SW 1271 (cell line): ENCODE measurements at places on chromosomes 2 and 18.
A peak's percentile ranks its signal among the peaks of the same experiment; 100 is the strongest.

DNA sequence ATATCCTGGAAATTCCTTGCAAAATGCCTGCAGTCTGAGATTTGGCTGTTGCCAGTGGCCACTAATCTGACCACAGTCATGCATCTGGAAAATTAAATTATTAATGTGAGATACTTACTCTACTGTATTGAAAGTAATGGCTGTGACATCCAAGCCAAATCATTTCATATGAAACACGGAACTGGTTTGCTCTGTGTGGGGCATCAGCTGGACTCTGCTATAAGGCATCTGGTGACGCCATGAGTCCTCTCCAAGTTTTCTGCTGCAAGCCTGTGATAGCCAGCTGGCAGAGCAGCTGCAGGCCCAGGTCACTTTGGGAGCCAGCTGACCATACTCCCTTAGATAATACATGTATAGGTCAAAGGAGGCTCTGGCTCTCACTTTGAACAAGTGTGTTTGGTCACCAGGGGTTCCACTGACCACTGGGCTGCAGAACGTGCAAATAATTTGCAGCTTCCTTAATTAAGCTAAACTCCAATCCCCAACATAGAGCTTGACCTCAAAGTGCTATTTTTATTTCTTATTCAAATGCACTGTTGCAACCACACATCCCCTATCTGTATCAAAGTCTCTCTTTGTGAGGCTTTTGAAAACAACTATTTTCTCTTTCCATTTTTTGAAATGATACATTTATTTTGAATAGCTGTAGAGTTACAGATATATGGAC lies 152.9 kb downstream of the NCKAP5 start:
- no peak for DNase-seq

- DNase-seq = no peak
Measured at GRCh38 chr2:164015328-164016123, 279.7 kb upstream of the FIGN start.

DNA sequence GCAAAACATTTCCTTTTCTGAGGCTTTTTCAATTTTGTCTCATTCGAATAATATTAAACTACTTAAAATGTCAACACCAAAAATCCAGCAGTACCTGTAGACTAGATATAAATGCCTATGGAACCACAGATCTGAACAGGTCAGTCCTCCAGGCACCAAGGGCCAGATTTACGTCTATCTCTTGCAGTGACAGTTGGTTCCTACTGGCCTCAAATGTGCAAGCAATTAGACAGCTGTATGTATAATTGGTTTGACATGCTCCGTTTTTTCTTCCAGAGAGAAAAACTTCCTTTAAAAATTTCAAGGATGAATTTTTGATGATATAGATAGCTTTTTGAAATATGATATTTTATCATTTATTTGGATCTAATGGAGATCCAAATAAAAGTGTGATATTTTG lies 443.8 kb upstream of the POU3F3 start:
- no peak for DNase-seq

- DNase-seq = no peak
Measured at GRCh38 chr2:7672027-7672684, 754.9 kb downstream of the RNF144A start.

GRCh38 chr2:21515903-21516302 lies 392.1 kb downstream of the TDRD15 start:
- DNase-seq = no peak

GRCh38 chr18:13550418-13551304 lies 175.7 kb downstream of the FAM210A start:
- no peak for DNase-seq

DNA sequence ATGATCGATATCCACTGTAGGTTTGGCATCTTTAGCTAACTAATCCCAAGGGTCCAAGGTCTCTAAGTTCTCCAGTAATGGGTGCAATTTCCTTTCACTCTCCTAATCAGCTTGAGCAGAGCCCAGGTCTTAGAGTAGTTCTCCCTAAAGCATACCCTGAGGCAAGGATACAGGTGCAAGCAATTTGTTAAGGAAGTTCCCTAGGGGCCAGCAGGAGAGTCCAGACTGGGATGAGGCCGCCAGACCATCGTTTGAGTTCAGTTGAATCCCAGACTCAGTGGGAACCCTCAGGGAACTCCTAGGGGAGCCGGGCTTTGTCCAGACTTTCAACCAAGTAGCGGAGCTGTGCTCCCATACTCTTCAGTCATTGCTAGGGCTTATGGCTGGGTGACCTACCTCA lies 835.4 kb upstream of the CDH2 start:
- DNase-seq = no peak

DNA sequence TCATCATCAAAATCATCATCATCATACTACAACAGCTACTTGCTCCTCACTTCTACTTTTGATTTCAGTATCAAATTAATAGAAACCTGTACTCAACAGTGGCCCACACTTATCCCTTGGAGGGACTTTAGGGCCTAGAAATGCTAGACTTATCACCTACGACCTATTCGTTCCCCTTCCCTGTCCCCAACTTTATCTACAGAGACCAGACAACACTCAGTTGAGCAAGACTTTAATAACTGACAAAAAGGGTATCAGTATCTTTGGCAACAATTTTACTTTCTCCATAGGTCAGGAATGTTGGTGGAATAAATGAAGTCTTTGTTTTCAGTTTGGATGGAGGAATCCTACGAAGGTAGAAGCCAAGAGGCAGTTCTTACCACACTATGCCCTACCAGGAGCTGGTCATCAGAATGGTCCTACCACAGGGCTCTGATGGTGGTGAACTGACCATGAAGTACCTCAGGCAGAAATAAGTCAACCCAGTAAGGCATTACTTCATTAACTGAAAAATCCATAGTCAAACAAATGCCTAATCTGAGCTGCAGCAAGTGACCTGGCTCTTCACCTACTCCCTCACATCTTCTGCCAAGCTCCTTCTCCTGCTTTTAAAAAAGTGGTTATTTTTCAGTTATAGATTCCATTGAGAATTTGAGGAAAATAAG lies 26.6 kb downstream of the MBD2 start:
- no peak for DNase-seq

DNA sequence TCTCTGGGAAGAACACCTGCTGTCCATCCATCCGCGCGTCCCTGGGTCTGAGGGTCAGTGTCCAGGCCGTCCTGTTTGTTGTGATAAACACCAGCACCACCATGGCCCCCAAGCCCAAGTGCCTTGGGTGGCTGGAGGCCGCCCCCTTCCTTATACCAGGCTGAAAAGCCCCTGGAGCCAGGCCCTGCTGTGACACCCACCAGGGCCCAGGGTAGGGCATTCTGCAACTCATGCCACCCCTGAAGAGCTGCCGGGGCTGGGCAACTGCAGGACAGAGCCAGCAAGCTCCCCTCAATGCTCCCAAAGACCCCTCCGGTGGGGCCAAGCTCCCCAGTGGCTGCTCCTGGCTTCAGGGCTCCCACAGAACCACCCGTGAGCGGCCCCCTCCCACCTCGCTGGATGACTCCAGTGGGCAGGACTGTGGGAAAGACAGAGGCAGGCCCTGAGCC lies 31.9 kb upstream of the SNED1 start:
- DNase-seq = no peak

- DNase-seq = no peak
Measured at GRCh38 chr2:123999681-124000080, 25.4 kb upstream of the CNTNAP5 start.

- no peak for DNase-seq
Measured at GRCh38 chr2:224946895-224947294, 95.4 kb downstream of the DOCK10 start.

GRCh38 chr2:97011977-97012569 lies 25.7 kb upstream of the FAM178B start:
- peak; percentile 26 for DNase-seq

DNA sequence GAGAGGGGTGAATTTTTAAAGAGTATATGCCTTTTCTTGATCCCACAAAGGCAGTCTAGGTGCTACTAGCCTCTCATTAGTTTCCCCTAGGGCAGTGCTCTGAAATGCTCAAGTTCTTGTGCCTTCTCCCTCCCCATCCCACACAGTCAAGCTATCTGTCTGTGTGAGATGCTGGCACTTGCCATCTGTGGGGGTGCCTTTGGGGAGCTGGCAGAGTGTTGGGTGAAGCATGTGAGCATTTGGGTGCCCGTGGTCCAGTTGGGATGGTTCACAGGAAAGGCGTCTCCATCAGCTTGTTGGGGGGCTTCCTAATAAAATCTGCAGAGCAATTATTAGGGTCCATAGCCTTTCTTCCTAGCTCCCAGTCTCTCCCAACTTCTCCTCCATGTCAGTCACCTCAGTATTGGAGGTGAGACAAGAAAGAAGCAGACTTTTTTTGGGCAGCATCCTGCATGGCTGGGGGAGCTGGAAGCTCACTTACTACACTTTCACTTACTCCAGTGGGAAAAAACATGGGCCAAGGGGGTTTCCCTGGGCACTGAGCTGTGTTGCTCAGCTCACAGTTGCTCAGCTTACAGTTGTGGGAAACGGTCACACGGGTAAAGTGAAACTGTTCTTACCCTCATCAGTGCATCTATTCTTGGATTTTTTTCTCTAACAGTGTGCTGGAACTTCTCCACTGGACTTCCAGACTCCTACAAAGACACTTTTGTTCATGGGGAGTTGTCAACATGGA lies 29.3 kb downstream of the COLEC11 start:
- DNase-seq = no peak

- DNase-seq = peak; percentile 76
Measured at GRCh38 chr2:226802573-226802972, 3.0 kb upstream of the IRS1 start.

DNA sequence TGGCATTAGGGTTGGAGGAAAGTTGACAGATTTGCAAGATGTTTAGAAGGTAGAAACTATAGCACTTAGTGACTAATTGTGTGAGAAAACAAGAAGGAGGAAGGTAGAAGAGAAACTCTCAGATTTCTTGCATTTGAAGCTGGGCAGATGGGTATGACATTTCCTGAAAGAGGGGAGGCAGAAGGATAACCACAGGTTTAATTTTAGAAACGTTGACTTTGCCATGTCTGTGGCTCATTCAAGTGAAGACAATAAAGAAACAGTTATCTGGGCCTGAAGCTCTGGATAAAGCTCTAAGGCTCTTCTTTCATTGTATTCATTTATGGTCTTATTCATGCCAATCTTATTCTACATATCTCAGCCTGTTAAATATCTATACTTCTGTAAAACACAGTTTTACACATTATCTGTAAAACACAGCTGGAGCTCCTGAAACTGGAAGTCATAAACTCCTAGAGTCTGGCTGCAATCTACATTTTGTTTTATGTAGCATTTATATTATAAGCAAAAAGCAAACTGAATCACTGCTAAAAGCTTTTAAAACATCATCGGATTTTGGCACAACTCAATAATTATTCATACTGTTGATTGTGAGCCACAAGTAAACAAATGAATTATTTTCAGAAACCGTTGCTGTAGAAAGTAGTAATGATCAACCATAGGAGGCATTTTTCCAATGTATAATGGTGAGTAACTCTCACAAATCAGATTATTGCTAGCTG lies 138.5 kb downstream of the RIT2 start:
- DNase-seq = no peak

- DNase-seq = no peak
Measured at GRCh38 chr2:125857971-125858794, 797.8 kb upstream of the GYPC start.

DNA sequence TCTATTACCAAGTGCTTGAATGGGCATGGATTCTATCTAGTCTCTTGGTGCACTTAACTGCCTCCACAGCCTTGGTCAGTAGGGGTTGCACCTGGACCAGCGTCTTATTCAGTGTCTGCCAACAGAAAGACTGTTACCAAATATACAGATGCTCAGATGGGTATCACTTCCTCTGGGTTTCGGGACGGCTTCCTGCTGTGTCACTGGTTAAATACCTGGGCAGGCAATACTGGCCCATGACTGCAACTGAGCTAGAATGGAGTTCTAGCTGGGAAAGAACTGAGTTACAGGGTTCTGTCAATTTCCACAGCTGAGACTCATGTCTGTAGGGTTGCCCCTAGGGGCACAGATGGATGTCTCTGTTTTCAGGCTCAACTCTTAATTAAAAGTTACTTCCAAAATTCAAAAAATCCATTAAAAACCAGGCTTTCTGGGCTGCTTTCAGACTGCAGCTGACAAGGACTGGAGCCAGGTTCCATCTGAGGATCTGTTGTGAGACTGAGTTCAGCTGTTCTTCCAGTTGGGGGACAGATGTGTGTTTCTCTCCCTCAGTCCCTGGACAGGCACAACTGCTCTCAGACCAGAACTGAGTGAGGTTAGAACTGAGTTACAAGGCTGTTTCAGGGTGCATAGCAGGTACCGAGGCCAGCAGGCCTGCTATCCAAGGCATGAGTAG lies 789.6 kb upstream of the SLC8A1 start:
- DNase-seq = no peak

DNA sequence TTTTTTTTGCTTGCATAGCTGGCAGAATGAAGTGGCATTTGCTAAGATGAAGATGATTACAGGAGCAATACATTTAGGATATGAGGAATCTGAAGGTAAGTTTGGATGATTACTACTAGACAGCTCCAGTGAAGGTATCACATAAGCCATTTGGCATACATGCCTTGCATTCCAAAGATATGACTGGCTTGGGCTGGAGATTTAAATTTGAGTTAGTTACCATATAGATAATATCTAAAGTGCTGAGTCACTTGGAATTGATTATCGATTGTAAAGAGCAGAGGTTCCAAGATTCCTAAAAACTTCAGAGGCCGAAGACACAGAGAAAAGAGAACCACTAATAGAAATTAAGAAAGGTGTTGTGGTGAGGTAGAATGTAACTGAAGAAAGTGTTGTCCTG lies 1026.4 kb downstream of the DSC3 start:
- DNase-seq = peak; percentile 16

- no peak for DNase-seq
Measured at GRCh38 chr18:56652802-56653201, 1.6 kb downstream of the WDR7 start.

DNA sequence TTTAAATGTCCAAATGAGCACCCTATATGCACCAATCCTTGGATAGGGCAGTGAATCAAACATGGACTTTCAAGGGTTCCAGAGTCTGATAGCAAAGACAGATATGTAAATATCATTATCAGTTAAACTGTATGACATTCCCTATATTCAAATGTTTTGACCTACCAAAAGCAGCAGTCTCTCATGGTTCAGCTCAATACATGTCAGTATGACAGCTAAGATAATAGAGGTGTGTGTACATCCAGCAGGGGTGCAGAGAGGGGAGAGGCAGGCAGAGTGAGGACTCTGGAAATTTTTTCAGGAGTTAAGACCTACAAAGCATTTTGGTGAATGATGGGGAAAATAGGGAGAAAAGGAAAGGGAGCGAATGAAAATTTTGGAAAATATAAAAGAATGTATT lies 106.3 kb downstream of the MYO3B start:
- no peak for DNase-seq

DNA sequence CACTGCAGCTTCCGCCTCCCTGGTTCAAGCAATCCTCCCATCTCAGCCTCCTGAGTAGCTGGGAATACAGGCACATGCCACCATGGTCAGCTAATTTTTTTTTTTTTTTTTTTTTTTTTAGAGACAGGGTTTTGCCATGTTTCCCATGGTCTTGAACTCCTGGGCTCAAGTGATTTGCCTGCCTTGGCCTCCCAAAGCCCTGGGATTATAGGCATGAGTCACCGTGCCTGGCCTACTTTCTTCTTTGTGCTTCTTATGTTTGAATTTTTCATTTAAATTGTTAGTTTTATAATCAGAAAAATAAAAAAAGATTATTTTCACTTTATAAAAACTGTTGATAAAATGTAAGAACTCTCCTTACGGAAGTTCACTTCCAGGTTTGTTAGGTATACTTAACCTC lies 101.5 kb upstream of the LPIN2 start:
- DNase-seq = no peak
